ENCODE measurements at places on chromosomes 5 and 9.

GRCh38 chr5:124414973-124415372 lies 331.5 kb downstream of the ZNF608 start:
- no peak for DNase-seq

DNA sequence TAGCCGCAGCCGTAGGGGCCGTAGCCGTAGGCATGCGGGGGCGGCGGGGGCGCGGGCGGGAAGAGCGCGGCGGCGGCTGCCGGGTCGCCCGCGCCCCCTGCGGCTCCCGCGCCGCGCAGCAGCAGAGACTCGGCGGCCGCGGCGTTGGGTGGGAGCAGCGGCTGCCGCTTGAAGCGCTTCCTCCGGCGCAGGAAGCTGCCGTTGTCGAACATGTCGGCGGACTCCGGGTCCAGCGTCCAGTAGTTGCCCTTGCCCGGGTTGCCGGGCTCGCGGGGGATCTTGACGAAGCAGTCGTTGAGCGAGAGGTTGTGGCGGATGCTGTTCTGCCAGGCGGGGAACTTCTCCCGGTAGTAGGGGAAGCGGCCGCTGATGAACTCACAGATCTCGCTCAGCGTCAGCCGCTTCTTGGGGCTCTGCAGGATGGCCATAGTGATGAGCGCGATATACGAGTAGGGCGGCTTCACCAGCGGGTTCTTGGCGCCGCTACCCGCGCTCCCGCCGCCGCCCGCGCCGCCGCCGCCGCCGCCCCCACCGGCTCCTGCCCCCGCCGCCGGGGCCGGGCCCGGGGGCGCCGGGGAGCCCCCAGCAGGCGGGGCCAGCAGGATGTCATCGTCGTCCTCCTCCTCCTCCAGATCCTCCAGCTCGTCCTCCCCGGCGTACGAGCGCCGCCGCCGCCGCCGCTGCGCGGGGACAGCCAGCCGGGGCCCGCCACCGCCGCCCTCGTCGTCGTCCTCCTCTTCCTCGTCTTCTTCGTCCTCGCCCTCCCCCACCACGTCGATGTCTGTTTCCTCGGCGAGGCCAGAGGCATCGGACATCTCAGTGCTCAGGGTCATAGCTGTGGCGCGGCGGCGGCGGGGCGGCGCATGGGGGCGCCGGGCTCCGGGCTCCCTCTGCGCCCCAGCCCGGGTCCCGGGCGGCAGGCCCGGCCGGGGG lies 781 bp downstream of the FOXD1 start:
- no peak for DNase-seq

- no peak for DNase-seq
Observed at GRCh38 chr5:59021837-59022514, 439.1 kb downstream of the RAB3C start.

DNA sequence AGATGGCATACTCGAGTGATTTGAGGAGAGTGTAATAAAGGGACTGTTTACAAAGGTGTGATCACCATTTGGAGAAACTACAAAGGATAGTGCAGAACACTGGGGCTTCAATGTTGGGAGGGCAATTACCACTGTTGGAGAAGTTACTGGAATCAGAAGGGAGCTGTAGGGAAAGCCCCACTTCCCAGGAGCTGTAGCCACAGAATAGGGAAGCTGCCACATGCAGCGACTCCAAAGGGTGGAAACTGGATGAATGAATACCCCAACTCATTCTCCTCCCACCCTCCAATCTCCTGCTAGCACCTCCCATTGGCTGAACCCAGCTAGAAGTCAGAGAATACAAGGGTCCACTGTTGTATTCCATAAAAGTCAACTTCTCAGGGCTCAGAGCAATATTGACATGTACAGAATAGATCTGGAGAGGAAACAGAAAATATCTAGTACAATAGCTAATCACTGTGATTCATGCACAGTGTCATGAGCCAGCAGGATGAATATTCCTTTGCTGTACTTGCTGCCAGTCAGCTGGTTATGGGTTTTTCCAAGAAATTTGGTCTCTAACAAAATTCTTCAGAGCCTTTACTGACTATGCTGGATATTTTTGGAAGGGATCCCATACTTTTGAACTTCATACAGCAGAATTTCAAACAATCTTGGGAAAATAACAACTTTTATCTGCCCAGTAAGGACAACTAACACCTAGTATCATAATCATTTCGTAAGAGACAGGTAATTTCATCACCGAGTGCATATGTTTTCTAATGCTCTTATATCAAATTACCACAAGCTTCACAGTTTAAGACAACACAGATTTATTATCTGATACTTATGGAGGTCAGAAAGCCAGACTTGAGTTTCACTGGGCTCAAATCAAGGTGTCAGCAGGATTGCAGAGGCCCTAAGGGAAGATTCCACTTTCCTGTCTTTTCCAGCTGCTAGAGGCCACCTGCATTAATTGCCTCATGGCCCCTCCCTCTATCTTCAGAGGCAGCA lies 39.6 kb downstream of the PDCD1LG2 start:
- DNase-seq, result no peak

DNA sequence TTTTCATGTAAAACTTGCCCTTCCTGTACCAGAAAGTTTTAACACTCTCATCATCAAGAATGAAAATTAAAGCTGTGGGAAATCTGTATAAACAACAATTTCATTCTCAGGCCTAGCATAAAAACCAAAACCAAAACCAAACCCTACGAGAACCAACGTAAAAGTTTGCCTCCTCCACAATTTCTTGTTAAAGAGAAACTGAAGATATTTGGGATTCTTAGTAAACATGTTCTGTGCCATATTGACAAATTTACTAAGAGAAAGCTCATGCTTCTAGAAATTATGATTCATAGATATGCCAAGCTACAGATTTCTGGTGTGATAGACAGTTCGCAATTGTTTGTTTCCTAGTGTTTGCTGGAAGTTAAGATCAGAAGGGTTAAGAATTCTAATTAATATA lies 801.0 kb upstream of the NUDT12 start:
- DNase-seq, result no peak

- DNase-seq, result no peak
Observed at GRCh38 chr9:38263532-38263931, 129.0 kb upstream of the ALDH1B1 start.

DNA sequence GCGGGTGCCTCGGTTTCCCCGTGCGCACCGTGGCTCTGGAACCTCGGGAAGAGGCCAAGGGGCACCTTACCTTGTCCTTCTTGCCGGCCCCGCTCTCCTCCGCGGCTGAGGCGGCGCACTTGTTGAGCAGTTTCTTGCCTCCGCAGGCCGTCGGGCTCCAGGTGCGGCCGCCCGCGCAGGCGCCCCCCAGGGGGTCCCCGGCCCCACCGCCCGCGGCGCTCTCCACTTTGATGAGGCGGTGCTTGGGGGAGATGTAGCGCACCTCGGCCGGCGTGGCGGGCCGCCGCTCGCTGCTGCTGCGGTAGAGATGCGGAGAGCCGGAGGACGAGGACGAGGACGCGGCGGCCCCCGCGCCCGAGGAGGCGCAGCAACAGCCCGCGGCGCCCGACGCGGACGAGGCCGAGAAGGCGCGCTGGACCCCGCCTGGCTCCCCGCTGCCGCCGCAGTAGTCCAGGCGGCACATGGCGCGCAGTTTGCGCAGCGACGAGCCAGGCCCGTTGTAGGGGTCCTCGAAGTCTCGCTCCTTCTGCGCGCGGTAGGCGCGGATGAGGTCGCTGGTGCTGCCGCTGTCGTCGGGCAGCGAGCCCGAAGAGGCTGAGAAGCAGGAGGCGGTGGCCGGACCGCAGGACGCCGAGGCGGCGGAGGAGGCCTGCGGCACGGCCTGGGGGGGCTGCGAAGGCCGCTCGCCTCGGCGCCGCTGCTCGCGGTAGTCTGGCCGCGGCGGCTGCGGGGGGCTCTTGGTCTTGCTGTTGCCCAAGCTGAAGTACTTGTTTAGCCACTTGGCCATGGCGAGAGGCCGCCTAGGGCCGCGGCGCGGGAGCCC lies 957 bp downstream of the SHB start:
- no peak for DNase-seq

DNA sequence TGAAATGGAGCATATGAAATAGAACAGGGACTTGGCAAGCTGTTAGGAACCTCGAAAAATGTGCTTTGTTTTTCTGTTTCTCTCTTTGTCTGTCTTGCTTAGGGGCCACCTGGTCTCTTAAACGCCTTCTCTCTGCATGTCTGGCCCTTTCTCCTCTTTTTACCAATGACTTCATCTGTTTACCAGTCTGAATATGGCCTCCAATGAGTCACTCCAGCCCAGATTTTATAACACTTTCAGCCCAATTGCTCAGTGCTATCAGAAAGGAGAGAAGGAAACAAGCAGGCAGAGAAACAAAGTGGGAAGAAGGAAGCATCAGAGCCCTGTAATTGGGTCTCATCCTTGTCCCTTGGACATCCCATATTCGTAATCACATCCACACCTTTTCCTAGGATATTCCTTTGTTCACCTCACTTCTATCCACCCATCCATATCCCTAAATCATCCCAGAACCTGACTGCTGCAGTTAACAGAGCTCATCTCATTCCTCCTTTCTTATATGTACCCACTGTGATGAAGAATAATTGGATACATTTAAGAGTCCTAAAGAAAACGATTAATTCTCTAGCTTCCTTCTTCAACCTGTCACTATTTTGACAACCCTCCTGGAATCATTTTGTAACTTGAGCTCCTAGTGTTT lies 151.8 kb upstream of the GPR151 start:
- no peak for DNase-seq

GRCh38 chr5:56076486-56076885 lies 81.7 kb upstream of the IL6ST start:
- DNase-seq, result no peak

DNA sequence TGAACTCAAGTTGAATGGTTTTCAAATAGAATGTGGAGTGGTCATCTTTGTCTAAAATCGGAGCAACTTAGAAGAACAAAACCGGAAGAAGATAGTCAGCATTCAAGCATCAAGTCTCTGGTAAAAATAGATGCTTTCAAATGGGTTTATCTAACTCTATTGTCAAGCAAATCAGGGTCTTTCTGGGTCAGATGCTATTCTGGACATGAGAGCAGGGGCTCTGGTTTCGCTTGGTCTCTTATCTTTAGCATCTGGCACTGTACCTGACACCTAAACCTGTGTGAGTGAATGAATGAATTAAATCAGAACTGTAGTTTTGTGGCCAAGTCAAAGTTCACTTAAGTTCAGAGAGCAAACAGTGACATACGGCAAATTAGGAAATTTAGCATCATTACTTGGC lies 173.5 kb downstream of the SLIT3 start:
- no peak for DNase-seq

- no peak for DNase-seq
Observed at GRCh38 chr9:86925686-86926085, 21.6 kb downstream of the GAS1 start.

DNA sequence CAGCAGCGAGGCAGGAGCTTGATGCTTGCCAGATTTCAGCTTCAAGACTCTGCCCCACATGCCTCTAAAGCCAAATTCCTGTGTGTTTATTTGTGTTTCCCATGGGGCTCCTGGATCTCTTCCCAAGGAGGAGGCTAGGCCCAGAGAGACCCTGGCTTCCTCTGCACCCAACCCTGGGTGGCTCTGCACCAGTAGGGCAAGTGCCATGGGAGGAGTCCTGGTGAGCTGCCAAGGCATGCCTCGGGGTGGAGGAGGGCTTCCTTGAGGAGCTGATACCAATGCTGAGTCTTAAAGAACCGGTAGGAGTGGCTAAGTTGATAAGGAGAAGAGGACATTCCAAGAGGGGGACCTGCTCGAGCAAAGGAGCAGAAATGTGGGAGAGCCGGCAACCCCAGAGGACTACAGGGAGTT lies 6.8 kb upstream of the TIFAB start:
- DNase-seq, result no peak

DNA sequence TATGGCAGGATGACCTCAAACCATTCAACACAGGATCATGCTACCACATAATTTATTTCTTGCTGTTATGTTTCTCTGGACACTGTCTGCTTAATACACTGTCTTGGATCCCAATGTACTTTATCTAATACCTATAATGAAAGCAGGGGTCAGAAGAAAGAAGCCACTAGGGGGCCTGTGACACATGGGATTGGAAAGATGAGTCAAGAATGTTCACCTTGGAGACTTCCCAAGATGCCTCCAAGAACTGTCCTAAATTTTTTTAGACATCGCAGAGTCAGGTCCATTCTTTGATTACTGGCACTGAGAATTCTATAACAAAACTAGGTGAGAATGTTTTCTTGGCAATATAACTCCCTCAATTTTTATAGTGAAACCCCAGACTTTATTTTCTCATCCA lies 305.8 kb upstream of the SMARCA2 start:
- DNase-seq, result no peak

DNA sequence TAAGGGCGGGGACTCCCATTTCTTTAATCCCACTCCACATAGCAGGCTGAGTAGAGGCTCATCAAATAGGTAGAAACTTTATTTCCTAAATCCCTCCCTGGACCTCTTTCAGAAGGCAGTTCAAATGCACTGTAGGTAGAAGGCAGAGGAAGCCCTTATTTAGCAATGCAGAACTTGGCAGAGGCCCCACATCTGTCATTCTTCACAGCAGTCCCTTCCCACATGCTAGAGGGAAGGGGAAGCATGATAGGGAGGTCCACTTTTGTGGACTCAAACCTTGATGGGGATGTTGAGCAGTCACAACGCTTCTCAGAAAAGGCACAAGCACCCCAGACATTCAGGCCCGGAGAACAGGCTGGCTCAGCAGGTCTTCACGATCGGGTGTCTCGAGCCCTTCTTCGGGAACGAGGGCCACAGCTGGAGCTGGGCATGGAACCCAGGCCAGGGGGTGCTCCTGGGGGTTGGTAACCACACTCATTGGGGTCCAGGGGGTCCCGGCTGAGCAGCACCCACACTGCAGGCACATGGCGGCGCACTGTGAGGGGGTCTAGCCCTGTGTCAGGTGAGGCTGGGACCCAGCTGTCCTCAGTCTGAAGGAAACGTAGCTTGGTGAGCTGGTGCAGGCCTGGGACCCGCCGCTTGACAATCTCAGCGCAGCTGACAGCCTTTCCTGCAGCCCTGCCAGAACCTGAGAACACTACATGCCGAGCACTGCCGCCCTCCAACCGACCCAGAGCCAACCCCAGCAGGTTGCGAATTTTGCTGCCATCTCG lies 1.3 kb downstream of the RPP25L start:
- DNase-seq, result no peak

DNA sequence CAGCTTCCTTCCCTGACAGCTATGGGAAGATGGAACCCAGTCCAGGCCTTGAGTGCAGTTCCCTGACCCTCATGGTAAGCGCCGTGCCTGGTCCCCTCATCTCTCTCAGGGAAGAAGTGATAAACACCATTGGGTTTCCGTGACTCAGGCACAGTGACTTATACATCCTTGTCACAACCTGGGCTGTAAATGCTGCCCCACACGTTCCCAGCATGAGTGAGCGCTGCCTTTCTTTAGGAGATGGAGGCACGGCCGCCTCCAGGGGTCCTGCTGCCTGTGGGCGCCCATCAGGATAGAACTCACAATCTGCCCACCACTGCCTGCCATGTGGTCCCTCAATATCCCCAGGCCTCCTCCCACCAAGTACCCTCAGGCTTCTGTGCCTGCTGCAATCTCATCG lies 8.3 kb upstream of the NKD2 start:
- no peak for DNase-seq
